HepG2 (cell line): ENCODE measurements at places on chromosomes 5 and 9. TPM values are rescaled to one million over a fixed set of nuclear protein-coding genes. Genes with fewer than 3 reads are reported as not detected.

The PTGR1 gene
- total RNA-seq = 15.8 and 22.5 TPM in 2 replicates

The PTGS1 gene
- 0.06 and 0.07 TPM in 2 replicates for total RNA-seq

The ACTBL2 gene
- total RNA-seq = not detected in 2 replicates

The OGN gene
- total RNA-seq = not detected in 2 replicates

The SH3RF2 gene
- 3.1 and 3.7 TPM in 2 replicates for total RNA-seq

The TLX3 gene
- not detected in 2 replicates for total RNA-seq

The PCSK5 gene
- 0.11 and 0.55 TPM in 2 replicates for total RNA-seq

The PCDHA12 gene
- not detected in 2 replicates for total RNA-seq

The MSX2 gene
- not detected in 2 replicates for total RNA-seq

The PCDHGA2 gene
- 0.04 TPM in 1 of 2 replicates, not detected in the other for total RNA-seq

The CBY3 gene
- total RNA-seq = not detected in 2 replicates

The ZDHHC11B gene
- 0.11 TPM in 1 of 2 replicates, not detected in the other for total RNA-seq

The GPX3 gene
- total RNA-seq = 31.9 and 33.8 TPM in 2 replicates

The HSD17B3 gene
- not detected in 2 replicates for total RNA-seq

The ZNF879 gene
- 2.6 and 2.8 TPM in 2 replicates for total RNA-seq

The UBAP1 gene
- total RNA-seq = 19.5 and 25.0 TPM in 2 replicates

The NIM1K gene
- 0.21 TPM in 1 of 2 replicates, not detected in the other for total RNA-seq

The MRPS27 gene
- total RNA-seq = 115 and 139 TPM in 2 replicates

The TAF11L5 gene
- total RNA-seq = not detected in 2 replicates

The PDCD1LG2 gene
- total RNA-seq = not detected in 2 replicates

The COL27A1 gene
- 13.1 and 71.3 TPM in 2 replicates for total RNA-seq

The LRRTM2 gene
- not detected in 2 replicates for total RNA-seq

The PARP8 gene
- 0.08 and 0.29 TPM in 2 replicates for total RNA-seq

The BTNL3 gene
- not detected in 2 replicates for total RNA-seq
